ENCODE measurements at places on chromosomes 13 and 19.

GRCh38 chr13:22757530-22758120, 423.2 kb upstream of the SGCG start:
- no peak for DNase-seq

DNA sequence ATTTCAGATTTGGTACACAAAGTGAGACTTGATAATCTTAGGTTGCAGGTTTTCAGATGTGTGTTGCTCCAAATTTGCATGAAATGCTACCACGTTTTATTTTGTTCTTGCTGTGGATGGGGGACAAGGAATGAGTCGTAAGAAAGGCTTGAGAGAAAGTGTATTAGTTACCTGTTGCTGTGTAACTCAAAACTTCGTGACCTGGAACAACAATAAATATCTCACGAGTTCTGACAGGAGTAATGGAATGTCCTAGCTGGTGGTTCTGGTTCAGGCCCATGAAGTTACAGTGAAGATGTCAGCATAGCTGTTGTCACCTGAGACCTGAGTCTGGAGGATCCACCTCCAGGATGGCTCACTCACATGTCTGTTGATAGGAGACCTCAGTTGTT, 1.2 kb downstream of the ZNF8 start:
- DNase-seq: no peak

DNA sequence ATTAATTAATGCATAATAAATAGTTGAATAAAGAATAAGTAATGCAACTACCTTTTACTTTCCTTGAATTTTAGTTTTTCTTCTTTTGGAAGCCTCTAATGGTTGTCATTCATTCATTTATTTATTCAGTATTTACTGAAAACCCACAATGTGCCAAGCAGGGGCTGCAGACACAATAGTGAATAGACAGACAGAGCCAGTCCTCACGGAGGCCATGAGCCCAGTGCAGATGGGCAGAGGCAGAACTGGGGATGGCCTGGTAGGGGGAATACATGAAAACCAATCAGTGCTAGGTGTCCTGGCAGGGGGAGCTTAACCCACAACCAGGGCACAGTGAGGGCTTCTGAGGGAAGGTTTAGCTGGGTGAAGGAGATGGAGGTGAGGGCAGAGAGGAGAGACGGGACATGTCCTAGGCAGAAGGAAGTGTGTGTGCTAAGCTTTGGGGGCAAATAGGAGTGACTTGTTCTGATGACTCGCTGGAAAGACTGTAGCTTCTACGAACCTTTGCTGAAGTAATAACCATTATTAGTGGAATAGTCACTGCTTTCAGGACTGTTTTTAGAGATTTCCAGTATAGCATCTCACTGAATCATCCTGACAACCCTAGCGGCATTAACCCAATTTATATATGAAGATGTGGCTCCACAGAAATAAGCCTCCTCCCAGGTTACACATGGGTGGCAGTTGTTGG, 55.9 kb downstream of the ERCC5 start:
- DNase-seq: no peak

DNA sequence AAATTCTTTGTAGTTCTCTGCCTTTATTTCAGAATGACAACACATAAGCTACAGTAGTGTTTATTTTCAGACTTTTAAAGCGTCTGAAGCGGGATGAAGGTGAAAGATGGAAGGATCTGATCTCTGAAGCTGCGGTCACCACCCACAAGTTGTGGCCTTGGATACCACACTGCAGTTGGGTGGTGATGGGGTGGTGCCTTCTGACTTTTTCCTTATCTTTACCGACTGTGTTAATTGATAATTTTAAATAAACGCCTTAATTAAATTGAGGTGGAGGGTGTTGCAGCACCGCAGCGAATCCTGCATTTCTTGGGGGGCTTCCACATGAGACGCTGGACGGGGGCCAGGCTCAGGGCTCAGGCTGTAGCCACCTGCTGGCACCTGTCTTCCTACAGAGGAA, 1.3 kb downstream of the TFDP1 start:
- DNase-seq: no peak

DNA sequence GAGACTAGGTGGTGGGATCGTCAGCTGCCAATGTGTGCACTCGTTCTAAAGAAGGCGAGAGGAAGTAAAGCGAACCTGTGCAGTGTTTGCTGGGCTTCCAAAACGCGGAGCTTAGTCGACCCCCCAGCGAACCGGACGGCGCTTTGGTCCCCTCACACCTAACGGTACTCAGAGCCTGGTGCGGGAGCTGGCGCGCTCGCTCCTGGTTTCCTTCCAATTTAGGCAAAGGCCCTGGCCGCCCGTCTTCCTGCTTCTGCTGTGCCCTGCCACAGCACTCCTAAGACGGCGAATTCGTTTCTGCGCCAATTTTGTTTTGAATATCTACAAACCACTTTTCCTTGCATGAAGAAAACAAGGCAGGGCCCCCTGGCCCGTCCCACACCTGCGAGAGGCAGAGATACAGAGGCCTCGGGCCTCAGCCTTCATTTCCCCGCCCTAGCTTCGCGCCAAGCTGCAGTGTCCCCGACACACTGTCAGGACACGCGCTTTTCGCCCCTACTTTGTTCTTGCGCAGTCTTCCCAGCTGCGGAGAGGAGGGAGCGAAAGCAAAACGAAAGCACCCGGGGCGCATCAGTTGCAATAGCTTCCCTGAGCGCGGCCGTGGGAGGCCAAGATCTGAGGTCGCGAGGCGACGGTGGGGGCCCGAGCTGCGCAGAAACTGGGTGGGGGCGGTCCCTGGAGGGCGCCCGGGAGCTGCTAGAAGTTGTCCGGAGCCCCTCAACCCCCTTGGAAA, 111.9 kb downstream of the KCNRG start:
- DNase-seq: peak; percentile 72

GRCh38 chr19:23273022-23273589, 22.9 kb upstream of the ZNF724 start:
- no peak for DNase-seq

DNA sequence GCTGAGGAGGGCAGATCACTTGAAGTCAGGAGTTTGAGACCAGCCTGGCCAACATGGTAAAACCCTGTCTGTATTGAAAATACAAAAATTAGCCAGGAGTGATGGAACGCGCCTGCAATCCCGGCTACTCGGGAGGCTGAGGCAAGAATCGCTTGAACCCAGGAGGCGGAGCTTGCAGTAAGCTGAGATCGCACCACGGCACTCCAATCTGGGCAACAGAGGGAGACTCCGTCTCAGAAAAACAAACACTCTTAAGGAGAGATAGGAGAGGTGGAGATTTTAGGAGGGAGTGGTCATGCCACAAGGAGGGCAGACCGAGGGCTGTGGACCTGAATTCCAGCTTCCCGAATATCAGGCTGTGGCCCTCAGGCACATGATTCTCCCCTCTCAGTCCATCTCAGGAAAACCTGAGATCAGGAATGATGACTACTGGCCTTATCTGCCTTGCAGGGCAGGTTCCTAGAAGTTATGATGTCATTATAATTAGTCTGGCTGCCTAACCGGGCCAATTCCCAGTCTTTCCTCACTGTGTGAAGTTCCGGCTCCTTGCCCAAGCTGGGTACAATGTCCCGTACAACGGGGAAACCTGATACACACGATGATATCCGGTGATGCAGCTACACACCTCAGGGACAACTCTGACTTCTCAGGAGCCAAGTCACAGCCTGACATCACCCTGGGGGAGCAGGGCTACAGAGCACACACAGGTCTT, 2.5 kb downstream of the SLC35E1 start:
- DNase-seq: no peak

DNA sequence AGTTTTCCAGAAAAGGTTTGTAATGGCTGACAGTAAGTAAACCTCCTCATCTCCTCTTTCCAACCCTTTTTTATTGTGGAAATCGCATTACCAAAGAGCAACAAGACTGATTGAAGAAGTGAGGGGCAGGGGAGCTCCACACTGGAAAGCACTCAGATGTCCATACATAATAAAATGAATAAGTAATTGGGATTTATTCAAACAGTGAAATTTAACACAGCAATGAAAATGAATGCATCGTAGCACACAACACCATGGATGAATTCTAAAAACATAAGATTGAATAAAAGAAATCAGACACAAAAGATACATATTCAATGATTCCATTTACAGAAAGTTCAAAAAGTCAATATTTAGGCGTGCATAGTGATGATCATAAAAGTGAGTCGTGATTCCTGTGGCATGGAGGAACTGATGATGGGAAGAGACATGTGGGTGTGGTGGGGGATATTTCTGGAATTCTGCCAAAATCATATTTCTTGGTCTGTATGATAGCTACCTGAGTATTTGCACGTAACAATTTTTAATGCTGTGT, 18.8 kb downstream of the FAM216B start:
- DNase-seq: no peak

DNA sequence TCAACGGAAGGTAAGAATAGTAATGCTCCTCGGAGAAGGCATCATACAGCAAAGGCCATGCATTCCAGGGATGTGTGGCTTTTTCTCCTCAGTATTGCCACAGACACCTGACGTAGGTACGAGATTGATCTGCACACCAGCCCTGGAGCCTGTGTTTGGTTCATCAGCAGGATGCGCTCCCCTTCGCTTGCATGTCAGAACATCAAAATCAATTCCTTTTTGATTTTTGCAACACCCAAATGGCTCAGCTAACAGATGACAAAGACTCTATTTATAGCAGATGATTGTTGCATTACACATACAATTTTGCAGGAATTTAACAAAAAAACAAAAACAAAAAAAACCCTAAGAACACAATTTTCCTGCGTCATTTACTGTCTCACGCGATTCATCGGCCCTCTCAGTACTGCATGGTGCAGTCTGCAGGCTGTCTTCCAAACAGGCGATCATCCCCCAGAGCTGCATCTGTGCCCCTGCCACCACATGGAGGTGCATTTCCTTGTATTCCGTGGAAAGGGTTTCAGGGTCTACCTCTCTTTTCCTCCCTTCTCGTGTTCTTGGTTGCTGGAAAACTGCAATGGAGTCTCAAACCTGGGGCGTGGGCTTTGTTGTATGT, 207.3 kb downstream of the TEX29 start:
- no peak for DNase-seq

DNA sequence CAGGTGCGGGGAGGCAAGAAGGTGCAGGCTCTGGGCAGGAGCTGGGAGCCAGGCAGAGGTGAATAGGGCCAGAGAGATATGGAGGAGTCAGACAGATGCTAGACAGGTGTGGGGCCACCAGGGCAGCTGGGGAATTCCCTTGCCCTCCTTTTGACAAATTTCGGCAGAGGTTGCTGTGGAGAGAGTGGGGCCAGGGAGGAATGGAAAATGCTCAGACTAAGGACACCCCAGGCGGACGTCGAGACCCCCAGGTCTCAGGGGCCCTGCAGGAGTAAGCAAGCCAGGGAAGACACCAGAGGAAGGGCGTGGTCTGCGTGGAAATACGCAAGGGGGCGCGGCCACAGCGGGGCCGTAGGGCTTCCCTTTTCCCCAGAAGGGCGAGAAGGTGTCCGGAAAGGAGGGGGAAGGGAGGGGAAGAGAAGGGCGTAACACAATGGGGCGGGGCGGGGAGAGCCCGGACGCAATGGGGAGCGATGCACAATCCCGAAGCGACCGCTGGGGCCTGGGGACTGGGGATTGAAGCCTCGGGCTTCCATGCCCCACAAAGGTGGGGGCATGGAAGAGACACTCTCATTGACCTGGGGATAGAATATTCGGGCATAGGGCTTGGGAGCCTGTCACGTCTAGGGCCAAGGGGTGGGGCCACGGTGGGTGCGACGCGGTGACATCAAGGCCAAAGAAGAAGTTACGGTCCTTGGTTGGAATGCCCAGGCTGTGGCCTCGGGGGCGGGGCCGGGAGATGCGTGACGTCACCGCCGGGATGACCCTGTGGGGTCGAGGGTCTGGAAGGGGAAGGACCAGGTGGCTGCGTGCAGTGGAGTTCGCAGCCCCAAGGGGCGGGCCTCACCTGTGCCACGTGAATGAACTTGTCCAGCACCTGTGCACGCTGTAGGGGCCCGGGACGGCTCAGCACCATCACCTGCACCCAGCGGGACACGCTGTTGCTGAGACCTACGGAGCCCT, 8.2 kb downstream of the RASGRP4 start:
- DNase-seq: no peak

DNA sequence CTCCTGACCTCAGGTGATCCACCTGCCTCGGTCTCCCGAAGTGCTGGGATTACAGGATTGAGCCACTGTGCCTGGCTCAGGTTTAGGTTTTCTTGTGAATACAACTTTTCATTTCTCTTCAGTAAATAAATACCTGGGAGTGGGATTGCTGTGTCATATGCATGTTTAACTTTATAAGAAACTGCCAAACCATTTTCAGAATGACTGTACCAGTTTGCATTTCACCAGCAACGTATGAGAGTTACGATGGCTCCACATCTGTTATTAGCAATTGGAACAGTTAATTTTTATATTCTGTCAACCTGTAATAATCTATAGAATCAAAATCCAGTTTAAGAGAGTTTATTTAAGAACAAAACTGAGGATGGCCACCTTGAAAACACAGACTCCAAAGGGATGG, 52.2 kb downstream of the TEX26 start:
- DNase-seq: no peak

DNA sequence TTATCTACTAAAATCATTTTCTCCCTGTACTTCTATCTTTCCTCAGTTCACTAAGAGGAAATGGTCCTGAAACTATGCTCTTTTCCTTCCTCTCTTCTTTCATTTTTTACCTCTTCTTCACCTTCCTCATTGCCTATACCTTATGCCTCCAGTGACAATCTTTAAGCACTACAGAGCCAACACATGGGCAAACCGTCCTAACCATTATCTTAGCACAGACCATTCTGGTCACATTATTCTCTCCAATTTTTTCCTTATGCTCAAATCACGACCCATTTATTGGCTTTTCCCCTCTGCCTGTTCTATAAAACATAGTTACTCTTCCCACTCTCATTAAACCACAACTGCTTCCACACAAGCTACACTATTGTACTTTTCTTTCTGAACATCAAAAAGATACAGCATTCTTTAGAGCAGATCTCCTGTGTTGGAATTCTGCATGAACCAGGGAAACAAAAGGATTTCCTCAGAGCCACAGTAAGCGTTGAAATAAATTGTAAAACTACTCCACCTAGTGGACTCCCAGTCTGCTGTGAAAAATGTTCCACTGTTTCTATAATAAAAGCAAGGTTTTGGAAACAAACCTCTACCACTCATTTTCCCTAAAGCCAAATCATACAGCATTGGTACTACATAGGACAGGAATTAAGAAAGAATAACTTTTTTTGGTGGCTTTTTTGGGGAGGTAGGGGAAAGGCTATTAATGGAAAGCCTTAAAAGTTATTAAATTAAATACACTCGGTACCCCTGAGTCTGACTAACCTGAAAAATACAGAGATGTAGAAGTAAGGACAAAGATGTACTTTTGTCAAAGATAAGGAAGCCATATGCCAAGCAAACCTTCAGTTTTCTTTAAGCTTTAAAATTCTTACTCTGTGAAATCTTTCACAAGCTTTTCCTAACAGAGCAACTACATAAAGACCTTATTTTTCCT, 19.5 kb downstream of the NUFIP1 start:
- DNase-seq: no peak
